ENCODE measurements at places on chromosomes 12 and 14.
A peak's percentile ranks its signal among the peaks of the same experiment; 100 is the strongest.

DNA sequence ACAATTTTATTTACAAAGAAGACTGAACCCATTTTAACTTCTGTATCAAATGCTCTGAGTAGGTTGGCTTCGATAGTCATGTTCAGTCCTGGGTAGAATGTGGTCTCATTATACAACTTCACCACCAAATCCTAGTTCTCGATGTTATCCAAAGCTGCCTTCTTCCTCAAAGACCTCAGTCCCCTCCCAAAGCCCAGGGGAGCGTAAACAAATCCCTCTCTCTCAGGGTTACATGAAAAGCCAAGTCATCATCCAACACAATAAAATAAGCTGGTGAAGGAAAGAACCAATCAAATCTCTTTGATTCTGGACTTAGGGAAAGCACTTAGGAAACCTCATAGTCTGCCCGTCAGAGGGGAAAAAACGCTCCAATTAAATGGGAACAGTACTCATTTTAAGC is 9.1 kb downstream of the PTCSC3 start:
- DNase-seq = no peak

DNA sequence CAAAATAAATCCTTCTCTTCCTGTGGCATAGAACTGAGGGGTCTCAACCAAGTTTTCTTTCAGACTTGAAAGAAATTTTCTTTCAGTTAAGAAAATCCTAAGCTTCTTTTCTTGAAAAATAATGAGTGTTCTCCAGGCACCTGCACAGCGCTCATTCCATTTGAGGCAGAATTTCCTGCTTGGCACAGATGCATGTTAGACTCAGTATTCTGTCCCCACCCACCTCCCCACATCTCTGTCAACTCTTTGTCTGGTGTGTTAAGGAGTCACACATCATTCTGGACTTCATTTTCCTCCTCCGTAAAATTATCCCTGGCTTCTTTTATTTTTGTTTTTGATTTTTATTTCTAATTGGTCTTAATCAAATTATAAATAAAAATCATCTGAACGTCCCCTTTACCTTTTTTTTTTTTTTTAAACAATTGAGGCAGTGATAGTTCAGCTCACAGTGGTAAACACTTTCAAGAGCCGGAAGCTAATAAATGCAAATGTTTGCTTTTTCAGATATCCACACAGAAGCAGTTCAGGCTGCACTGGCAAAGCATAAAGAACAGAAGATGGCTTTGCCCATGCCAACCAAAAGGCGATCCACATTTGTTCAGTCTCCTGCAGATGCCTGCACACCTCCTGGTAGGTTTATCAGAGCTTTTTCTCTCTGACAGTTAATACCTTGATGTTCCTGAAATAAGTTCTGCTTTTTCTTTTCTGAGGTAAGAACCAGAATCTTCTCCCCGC is 104.0 kb upstream of the ATF1 start:
- no peak for DNase-seq

DNA sequence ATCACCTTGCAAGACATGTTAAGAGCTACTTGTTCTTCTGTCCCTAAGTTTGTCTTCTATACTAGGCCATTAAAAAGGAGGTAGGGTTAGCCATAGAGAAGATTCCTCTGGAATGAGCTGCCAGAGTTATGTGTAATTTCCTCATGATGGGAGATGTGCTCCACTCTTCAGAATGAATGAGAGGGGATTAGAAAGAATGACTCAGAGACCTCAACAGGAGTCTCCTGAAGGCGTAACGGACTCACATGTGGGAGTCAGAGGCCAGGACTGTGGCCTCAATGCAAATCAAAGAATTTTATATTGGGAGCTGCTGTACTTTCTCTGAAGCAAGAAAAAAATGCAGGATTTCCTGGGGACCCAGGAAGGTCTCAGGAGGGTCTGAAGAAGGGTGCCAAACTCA is 87.8 kb upstream of the ATXN7L3B start:
- no peak for DNase-seq

- no peak for DNase-seq
These were observed 77.1 kb upstream of the SLC35F4 start for GRCh38 chr14:57943038-57943437.

GRCh38 chr14:61528591-61529021 is 166.7 kb upstream of the HIF1A start:
- no peak for DNase-seq

- DNase-seq = no peak
These were observed 19.4 kb downstream of the NUMB start for GRCh38 chr14:73438993-73439392.

GRCh38 chr12:50753232-50753769 is 10.6 kb upstream of the ATF1 start:
- no peak for DNase-seq

DNA sequence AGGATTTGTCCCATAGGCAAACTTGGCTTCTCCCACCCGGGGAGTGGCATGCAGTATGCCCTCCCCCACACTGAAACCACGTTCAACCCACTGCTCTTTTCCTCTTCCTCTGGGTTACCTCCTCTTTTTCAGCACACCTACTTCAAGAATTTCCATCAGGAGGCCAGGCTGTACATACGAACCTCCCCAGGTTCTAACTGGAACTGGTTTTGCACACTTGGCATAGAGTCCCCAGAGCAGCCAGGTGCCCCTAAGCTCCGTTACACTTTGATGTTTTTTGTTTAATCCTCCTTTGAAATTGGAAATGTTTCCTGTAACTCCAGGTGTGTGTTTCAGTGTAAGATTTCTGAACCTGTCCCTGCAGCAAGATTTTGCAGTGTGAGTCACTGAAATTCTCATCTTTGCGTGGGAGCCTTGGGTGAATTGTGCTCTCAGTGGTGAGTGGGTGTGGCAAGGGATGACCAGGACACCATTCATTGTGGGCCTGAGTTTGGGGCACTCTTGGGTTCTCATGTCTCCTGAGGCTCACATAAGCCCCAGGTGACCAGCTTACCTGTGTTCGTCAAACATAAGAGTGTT is 18.2 kb downstream of the CD9 start:
- DNase-seq = no peak

GRCh38 chr12:76276499-76277151 is 71.6 kb downstream of the BBS10 start:
- no peak for DNase-seq

DNA sequence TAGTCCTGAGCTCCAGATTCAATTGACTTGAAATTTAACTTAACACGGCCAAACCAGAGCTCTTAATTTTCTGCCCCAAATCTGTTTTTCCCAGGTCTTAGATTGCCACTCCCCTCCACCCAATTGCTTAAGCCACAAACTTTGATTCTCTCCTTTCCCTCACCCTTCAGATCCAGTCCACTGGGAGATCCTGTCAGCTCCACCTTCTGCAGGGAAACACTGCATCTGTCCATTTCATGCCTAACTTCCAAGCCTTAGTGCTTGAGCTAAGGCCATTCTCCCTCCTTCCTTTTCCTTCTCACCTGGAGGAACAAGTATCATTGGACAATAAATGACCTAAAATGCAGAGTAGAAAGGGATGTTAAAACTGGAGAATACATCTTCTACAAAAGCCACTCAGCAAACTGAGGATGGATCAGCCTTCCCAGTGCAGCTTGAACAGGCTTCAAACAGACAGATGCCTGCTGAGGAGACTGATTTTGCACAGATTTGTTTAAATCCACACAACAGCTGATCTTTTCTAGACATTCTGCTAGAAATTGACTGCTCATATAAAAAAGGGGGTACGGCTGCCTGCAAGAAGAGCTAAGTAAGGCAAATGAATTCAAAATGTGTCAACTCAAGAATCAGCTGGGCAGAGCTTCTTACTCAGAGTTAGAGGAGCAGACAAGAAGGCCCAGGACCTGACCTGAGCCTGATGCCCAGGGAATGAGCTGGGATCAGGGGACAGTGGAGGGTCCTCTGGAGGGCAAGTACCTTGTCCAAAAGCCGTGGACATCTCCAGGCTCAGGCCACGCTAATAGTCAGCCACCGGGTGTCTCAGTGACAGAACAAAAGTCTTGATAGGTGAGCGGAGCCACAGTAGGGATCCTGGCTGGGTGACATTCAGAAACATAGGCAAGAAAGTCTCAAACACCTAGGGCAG is 81.3 kb upstream of the RIC8B start:
- no peak for DNase-seq

DNA sequence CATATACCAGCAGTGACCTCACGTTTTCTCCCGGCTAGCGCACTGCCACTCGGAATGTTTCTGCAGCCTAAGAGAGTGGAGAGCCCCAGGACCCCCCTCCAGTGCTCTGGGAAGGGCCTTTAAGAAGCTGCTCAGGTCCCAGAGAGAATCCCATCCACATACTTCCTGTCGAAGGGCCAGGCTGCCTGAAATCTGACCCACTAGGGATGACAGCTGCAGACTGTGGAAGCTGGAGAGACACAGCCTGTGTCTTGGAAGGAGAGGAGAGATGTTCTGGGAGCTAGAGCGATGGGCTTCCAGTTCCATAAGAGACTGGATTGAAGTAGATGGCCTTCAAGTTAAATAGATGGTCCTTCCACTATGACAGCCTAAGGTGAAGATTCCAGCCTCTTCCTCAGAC is 54.4 kb downstream of the IQSEC3 start:
- DNase-seq = no peak

DNA sequence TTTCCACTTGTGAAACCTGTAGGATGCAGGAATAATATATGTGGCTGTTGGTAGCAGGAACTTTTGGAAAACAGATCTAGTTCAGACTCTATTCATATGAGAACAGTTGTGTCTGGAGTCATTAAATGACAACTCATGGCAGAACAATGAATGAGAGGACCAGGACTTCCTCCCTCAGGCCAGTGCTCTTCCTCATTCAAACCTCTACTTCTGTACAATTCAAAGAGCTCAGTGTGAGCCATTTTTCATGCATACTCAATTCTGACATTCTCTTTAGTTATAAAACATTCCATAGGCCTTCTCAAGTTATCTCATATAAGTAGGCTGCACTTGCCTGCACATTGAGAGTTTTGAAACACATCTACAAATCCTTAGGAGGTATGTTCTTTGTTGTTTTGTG is 1526.6 kb upstream of the FLRT2 start:
- DNase-seq = no peak

DNA sequence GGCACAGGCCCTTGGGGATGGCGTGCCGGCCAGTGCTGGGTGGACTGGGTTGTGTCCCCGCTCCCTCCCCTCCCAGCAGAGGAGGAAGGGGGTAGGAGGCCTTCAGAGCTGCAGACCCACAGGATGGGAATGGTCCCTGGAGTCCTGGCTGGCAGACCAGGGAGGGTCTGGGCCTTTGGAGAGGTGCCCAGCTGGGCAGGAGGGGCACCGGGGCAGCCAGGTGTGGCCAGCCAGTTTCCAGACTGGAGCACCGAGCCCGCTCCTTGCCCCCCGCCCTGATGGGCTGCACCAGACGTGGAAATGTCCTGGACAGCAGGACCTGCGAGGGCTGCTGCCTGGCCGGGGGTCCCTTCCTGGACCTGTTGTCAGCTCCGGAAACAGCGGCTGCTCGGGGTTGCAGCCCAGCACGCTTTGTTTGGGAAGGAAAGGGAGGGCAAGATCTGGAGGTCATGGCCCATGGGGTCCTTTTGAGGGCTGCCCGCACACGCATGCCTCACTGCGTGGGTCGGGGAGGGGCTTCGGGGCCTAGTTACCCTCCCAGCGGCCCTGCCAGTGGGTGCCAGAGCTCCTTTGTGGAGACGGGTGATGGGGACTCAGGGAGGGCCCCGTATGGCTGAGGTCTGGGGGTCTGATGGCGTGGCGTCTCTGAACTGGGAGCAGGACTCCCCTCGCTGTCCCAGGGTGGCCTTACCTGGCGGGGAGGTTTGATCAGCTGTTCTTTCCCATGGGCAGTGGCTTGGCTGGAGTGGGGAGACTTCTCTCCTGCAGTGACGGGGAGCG is 9.1 kb downstream of the KIF26A start:
- DNase-seq = peak; percentile 25

DNA sequence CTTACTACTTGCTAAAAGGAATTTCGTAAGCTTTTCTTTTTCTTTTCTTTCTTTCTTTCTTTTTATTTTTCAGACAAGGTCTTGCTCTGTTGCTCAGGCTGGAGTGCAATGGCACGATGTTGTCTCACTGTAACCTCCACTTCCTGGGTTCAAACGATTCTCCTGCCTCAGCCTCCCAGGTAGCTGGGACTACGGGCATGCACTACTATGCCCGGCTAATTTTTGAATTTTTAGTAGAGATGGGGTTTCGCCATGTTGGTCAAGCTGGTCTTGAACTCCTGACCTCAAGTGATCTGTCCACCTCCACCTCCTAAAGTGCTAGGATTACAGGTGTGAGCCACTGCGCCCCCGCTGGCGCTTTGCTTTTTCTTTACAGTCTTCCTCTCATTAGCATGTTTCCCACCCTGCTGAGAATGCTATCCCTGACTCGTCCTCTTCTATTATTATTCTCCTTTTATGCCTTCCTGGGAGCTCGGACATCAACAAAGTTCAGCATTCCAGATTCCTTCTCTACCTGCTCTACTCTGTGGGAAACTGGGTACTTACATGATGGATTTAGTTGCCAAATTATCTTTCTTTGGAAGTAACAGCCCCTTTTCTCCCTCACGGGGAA is 3.1 kb downstream of the MTHFD1 start:
- DNase-seq = no peak

GRCh38 chr14:68380329-68380741 is 412.5 kb downstream of the ZFP36L1 start:
- no peak for DNase-seq

GRCh38 chr12:91892081-91892855 is 253.4 kb downstream of the BTG1 start:
- DNase-seq = no peak

DNA sequence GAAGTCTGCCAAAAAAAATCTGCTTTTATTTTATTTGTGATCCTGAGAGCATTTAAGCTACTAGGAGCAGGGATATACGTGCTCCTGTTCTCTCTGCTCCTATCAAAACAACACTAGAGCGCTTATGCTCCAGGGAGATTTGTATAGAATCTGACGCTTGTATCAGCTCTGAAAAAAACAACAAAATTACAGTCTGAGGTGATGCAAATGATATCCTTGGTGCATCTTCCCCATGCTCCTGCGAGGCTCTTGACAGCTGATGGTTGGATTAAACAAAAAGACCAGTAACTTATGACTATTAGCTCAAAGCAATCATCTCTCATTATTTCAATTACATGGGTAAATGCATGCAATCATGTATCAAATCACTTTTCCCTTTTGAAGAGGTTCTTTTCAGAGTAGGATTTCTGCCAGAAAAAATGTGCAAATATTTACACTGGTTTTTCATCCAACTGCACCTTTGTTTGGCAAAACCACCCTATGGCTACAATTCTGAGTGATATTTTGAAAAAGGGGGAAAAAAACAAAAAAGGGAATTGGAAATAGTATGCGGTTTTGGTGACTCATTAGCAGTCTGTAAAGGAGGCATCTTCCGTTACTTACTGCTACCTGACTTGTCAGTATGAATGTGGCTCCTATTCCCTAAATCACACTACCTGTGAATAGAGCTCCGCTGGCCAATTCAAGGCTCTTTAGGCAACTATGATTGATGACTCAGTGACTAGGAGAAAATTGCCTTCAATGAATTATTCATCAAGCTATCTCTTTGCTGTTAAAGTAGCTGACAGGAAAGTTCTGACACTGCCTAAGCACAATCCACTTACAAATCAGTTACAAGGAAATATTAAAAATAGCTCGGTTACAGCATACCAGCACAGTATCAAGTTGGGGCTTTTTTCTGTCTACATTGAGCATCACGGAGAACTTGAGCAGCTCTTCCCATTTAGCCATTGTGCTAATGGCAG is 450.0 kb downstream of the FOXG1 start:
- no peak for DNase-seq

Measured in nephron progenitor cell (in vitro differentiated cells).